ENCODE measurements at places on chromosomes 16 and 17.

GRCh38 chr17:80220736-80221215 is 549 bp downstream of the SLC26A11 start:
- DNase-seq: peak; percentile 25

- DNase-seq: peak; percentile 30
These were observed 129.5 kb downstream of the DYNLRB2 start for GRCh38 chr16:80670170-80670865.

DNA sequence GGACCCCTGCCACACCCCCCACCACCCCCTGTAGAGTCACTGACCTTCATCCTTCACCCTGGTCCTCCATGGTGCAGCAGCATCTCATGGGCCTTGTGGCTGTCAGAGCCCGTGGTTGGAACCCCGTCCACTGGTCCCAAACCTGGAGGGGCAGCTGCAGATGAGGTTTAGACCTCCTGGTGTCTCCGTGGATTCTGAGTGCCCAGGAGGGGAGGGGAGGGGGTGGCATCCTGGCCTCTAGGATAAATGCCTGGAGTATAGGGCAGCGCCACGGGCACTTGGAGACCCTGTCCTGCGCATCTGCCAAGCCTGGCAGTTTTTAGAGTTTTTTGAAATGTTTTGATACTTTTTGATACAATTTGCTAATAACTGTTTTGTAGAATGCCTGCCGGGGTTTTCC is 17.5 kb downstream of the KLHL36 start:
- DNase-seq: no peak

DNA sequence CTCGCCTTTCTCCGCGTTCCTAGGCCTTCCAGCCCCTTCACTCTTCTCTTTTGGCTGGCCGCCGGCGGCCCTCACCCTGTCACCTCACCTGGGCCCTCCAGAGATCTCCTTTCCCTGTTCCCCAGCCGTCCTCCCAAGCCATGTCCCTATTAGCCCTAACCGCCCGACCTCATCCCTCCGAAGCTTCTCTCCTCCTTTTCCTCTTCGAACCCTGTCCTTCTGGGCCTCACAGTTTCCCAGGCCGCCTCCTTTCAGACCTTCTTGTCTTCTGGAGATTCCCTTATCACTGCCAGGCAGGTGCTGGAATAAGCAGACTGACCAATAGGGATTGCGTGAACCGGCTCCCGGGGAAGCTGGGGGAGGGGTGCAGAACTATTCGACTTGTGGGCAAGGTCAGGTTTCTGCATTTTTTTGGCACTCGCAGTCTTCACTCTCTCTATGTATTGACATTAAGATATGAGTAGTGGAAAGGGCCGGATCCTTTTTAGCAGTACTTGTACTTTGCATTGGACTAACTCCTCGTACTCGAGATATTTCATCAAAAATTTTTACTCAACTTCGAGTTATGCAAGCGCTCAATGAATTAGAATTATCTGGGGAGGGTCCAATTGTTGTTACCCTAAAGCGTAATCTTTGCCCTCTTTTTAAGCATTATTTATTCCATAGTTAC is 690 bp downstream of the RHOT1 start:
- peak; percentile 8 for DNase-seq

DNA sequence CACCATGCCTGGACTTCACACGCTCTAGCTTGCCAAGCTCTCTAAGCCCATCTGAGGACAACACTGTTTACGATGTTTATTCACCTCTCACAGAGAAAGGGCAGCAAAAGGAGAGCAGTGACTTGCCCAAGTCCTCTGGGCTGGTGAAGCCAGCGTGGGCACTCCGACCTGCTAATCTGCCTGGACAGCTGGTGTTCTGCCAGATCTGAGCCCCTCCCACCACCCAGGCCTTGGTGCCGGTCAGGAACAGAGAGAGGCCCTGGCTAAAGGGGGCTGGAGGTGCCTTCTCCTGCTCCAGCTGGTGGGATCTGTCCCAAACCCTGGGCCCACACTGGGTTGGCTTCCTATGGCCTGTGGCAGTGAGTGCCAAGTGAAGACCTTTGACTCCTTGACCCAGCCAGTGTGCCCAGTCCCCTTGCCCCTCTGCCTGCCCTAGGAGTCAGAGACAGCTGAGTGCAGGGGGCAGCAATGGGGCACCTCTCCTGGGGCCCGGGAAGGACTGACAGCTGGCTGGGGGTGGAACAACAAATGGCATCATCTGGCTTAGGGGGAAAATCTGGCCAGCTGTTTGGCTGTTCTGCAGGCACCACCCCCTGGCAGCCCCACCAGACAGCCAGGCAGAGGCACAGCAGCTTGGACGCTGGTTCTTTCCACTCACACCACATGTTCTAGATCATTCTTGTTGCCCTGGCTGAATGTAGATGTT is 1.8 kb upstream of the SLC4A1 start:
- no peak for DNase-seq

GRCh38 chr17:10149573-10150399 is 48.6 kb downstream of the GAS7 start:
- DNase-seq: no peak

GRCh38 chr17:50954641-50955121 is 88.5 kb upstream of the TOB1 start:
- no peak for DNase-seq

- DNase-seq: no peak
These were observed 2.0 kb downstream of the NT5C start for GRCh38 chr17:75129576-75129975.

DNA sequence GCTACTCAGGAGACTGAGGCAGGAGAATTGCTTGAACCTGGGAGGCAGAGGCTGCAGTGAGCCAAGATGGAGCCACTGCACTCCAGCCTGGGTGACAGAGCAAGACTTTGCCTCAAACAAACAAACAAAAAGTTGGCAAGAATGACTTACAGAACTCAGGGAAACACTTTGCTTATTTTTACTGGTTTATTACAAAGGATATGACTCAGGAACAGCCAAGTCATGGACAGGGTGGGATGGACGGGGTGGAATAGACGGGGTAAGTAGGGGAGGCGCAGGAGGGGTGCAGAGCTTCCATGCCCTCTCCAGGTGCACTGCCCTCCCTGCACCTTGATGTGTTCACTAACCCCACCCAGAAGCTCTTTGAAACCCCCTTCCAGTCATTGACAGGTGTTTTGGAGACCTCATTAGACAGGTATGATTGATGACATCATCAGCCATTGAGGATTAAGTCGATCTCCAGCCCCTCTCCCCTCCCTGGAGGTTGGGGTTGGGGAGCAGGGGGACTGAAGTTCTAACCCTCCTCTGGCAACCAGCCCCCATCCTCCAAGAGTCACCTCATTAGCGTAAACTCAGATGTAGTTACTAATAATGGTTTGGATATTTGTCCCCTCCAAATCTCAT is 41.3 kb upstream of the ZCCHC14 start:
- no peak for DNase-seq

DNA sequence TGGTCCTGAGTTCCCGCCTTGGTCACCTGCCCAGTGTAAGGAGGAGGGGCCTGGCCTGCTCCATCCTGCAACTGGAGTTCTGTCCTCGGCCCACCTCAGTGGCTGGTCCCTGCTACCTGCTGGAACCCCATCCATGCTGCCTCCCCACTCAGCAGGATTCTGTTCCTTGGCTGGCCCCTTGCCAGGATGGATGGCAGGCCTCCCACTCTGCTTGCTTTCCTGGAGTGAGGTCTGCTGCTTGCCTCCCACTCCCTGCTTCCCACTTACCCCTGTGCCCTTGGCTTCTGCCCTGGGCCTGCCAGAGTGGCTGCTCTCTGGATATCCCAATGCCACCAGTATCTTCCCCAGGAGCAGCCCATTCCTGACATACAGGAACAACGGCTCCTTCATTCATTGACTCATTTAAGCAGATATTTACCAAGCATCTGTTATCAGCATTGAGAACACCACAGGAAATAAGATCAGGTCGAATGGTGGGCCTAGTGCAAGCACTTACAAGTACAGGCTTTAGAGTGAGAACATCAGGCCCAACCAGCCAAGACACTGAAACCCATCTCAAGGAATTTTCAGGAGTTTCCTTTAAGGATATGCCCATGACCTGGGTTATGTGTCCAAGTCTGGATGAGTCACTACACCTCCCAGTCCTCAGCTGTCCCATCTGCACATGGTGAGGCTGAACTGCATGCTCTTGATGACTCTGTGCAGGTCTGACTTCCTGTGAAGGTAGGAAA is 17.0 kb upstream of the RPRML start:
- no peak for DNase-seq

DNA sequence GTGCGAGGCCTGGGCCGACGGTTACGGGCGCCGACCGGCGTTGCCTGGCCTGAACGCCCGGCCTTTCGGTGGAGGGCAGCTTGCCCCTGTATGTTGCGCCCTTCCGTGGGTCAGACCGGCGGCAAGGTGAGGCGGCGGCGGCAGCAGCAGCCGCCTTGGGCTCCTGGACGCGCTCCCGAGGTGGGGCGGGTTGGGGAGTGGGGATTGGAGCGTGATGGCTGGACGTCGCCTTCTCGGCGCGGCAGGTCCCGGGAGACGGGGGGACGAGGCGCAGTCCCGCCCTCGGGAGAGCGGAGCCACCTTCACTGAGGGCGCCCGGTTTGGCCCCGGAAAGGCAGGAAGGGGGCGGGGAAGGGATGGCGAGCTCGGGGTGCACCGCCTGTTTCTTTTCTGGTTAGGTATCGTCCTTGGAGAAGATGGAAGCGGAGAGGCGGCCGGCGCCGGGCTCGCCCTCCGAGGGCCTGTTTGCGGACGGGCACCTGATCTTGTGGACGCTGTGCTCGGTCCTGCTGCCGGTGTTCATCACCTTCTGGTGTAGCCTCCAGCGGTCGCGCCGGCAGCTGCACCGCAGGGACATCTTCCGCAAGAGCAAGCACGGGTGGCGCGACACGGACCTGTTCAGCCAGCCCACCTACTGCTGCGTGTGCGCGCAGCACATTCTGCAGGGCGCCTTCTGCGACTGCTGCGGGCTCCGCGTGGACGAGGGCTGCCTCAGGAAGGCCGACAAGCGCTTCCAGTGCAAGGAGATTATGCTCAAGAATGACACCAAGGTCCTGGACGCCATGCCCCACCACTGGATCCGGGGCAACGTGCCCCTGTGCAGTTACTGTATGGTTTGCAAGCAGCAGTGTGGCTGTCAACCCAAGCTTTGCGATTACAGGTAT is 671 bp downstream of the DGKE start:
- DNase-seq: peak; percentile 60

DNA sequence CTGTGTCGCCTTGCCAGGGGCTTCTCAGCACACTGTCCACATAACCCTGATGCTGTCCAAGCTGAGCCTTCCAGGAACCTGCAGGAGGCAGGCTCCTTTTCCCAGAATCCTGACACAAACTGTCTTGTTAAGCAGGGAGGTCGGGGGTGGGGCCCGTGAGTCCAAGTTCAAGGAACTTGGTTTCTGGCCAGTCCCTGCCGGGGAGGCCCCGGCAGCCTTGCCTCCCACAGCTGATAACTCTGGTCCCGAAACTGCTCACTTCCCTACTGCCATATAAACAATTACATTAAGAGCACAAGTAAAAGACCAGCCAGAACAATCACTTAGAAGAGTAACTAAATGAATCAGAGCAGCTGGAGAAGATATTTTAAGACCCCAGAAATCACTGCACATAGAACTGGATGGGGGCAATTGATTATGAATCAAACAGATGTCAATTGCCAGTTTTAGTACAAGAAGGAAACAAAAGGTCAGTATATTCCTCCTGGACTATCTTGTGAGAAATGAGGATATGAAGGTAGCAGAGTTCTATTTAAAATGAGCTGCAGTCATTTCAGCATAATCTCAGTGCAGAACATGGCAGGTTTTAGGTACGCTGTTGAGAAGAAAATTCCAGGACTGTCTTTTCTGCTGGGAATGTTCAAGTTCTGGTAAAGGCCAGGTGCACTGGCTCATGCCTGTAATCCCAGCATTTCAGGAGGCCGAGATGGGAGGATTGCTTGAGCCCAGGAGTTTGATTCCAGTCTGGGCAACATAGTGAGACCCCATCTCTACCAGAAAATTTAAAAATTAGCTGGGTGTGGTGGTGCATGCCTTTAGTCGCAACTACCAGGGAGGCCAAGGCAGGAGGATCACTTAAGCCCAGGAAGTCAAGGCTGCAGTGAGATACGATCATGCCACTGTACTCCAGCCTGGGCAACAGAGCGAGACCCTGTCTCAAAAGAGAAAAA is 169.8 kb downstream of the PITPNC1 start:
- no peak for DNase-seq
